Upper lobe of left lung (tissue), 6 donors: ENCODE measurements at places on chromosomes 7 and 10. TPM values are rescaled to one million over a fixed set of nuclear protein-coding genes. Genes with fewer than 3 reads are reported as not detected.
A peak's percentile ranks its signal among the peaks of the same experiment; 100 is the strongest.

DNA sequence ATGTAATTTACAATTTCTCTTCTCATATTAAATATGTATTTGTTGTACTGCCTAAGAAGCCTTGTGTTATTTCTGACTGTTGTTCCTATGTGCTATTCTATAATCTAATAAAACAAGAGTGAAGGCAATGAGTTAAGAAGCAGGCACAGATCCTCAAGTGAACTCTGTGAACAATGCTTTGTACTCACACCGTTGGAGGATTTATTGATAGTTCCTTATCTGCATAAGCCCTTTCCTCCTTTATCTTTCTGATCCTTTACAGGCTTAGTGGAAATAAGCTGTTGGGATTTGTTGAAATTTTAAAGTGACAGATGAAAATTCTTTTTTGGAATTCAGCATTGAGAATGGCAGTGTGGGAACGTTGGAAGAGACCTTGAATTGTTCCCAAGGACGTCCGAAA, 329.6 kb upstream of the NPVF start:
- no peaks in the 10 kb centered on the region for H3K27me3 ChIP-seq
- no peaks in the 10 kb centered on the region for H3K4me1 ChIP-seq
- H3K4me3 ChIP-seq, result no peak overlapping the region

GRCh38 chr10:75696536-75696935, 265.1 kb downstream of the LRMDA start:
- no peak for DNase-seq
- H3K36me3 ChIP-seq, result no peaks in the 10 kb centered on the region
- H3K4me3 ChIP-seq, result no peak overlapping the region

DNA sequence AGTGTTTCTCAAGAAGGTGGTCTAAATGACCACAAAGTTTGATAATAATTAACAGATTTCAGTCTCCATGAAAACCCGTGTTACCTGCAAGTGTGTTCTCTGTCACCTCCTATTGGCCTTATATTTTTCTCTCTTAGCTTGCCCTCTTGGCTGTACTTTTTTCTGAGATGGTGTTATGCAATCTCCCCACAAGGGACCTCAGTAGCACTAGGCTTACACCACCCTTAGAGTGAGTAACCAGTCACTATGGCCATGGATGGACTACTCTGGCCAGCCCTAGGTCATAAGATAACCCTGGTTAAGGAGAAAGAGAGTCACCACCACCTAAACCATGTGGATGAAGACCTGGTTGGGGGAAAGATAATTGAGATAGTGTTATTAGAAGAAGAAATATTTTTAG, 76.8 kb downstream of the NPSR1 start:
- H3K4me3 ChIP-seq, result no peak overlapping the region
- DNase-seq, result no peak
- H3K4me1 ChIP-seq, result no peaks in the 10 kb centered on the region
- H3K27ac ChIP-seq, result no peak overlapping the region
- no peaks in the 10 kb centered on the region for H3K36me3 ChIP-seq
- no peaks in the 10 kb centered on the region for H3K27me3 ChIP-seq

DNA sequence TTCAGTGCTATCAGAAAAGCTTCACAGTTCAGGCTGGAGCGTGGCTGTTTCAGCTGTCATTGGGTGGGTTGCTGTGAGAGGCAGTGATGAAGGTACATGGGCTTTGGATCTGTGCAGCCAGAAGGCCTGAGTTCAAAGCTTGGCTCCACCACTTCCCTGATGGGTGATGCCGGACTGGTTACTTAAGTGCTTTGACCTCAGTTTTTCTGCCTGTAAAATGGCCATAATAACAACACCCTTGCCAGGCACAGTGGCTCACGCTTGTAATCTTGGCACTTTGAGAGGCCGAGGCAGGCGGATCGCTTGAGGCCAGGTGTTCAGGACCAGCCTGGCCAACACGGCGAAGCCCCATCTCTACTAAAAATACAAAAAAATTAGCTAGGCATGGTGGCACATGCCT, 10.4 kb upstream of the IFT22 start:
- H3K27ac ChIP-seq, result no peak overlapping the region
- H3K4me3 ChIP-seq, result no peak overlapping the region
- H3K4me1 ChIP-seq, result no peaks in the 10 kb centered on the region
- no peak for DNase-seq
- no peaks in the 10 kb centered on the region for H3K27me3 ChIP-seq

GRCh38 chr10:69088801-69089501, 1.0 kb downstream of the SRGN start:
- peak overlapping the region; percentile 92 for H3K27ac ChIP-seq
- DNase-seq, result no peak
- no peaks in the 10 kb centered on the region for H3K36me3 ChIP-seq

GRCh38 chr7:133741078-133741477, 386.1 kb upstream of the LRGUK start:
- no peaks in the 10 kb centered on the region for H3K36me3 ChIP-seq
- H3K4me3 ChIP-seq, result no peak overlapping the region
- H3K4me1 ChIP-seq, result no peaks in the 10 kb centered on the region
- no peaks in the 10 kb centered on the region for H3K27me3 ChIP-seq

Gene RBM20
- total RNA-seq, result 0.11 TPM

DNA sequence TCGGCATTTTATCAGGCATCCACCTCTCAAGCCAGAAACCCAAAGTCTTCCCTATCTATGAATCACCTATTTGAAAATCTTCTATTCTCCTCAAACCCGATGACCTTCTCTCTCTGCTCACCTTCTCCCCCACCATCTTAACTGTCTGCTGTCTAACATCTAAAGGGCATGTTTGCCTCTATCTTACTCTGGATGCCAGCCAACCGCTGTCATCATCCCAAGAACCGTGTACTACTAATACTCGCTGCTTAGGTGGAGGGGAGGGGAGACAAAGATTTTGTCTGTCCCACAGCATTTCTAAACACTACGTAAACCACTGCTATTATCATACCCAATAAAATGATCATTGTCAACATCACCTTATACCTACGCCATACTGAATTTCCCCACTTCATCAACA, 29.5 kb downstream of the PAXIP1 start:
- DNase-seq, result no peak
- no peaks in the 10 kb centered on the region for H3K27me3 ChIP-seq
- H3K4me1 ChIP-seq, result no peaks in the 10 kb centered on the region
- H3K36me3 ChIP-seq, result peaks cover 14% of the 10 kb centered on the region
- H3K4me3 ChIP-seq, result no peak overlapping the region

Gene IGFBP1
- total RNA-seq, result not detected
